ENCODE measurements at places on chromosomes 4 and X. TPM values are rescaled to one million over a fixed set of nuclear protein-coding genes. Genes with fewer than 3 reads are reported as not detected.

The PAGE5 gene
- not detected for polyA plus RNA-seq

The FGF13 gene
- 143 TPM for polyA plus RNA-seq

The REELD1 gene
- polyA plus RNA-seq = 0.27 TPM

The TCEAL7 gene
- 155 TPM for polyA plus RNA-seq

The FAT4 gene
- polyA plus RNA-seq = 14.3 TPM

GRCh38 chrX:68018248-68019203 lies 414.8 kb downstream of the OPHN1 start:
- DNase-seq = no peak
- H3K27ac ChIP-seq = no peak overlapping the region
- H3K36me3 ChIP-seq = no peaks in the 10 kb centered on the region
- H3K4me1 ChIP-seq = peaks cover 3% of the 10 kb centered on the region

- no peak overlapping the region for H3K4me3 ChIP-seq
- H3K27me3 ChIP-seq = peaks cover 8% of the 10 kb centered on the region
- DNase-seq = no peak
- H3K36me3 ChIP-seq = no peaks in the 10 kb centered on the region
- H3K4me1 ChIP-seq = no peaks in the 10 kb centered on the region
Measured at GRCh38 chrX:13250826-13251580, 68.8 kb downstream of the ATXN3L start.

DNA sequence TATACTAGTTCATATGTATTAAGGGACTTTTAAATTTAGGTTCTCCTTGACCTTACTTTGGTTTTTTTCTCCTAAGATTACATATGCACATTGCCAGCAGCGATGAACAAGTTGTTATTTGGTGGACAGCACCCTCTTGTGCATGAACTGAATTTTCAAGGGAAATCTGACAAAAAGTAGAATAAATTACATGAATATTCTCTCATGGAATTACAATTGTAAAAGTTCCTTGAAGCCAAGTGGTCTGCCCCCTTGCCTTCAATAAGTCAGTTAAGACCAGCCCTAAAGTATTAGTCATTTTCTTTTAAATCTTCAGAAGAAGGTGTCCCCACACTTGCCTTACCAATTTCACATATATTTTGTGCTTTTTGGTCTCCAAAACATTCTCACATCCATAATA lies 30.7 kb upstream of the SMARCA5 start:
- H3K36me3 ChIP-seq = no peaks in the 10 kb centered on the region
- H3K4me3 ChIP-seq = no peak overlapping the region
- no peak overlapping the region for H3K27ac ChIP-seq
- peak; percentile 32 for DNase-seq
- H3K27me3 ChIP-seq = no peaks in the 10 kb centered on the region

DNA sequence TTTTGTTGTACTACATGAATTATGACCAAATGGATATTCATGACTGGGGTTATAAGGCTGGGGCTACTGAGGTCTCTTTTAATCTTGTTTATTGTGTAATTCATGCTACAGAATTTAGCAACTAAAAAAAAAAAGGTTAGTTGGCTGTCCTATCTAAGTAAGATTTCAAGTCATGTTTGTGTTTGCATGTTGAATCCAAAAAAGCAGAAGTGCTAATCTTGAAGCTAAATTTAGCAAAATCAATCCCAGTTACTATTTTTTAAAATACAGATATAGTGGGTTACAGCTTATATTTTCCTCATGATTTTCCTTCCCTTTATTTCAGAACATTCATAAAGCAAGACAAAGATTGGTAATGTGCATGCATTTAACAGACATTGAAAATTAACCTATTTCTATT lies 19.4 kb downstream of the MTMR1 start:
- H3K4me1 ChIP-seq = peaks cover 7% of the 10 kb centered on the region
- DNase-seq = no peak
- no peak overlapping the region for H3K4me3 ChIP-seq

DNA sequence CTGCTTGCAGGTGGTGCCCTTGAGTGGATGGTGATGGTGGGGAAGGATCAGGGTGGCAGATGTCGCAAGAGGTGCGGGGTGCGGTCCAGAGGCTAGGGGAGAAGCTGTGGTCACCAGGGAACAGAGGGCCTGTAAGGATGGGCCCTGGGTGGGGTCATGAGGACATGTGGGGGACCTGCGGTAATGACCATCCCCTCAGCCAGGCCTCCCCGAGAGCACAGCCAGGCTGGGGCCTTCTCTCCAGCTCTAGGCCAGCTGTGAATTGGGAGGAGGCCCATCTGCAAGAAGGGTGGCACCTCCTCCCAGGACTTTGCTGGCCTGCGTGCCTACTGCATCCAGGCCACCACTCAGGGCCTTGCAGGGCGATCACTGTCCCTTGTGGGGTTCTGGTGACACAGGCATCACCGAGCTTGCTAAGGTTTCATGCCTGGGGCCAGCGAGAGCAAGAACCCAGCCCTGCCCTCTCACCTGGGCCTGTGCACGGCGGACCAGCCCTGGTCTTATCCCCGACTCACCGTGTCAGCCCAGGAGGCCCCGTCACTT lies 34.1 kb upstream of the MXD4 start:
- no peaks in the 10 kb centered on the region for H3K27me3 ChIP-seq
- H3K36me3 ChIP-seq = peaks cover 25% of the 10 kb centered on the region
- peaks cover 5% of the 10 kb centered on the region for H3K4me1 ChIP-seq

DNA sequence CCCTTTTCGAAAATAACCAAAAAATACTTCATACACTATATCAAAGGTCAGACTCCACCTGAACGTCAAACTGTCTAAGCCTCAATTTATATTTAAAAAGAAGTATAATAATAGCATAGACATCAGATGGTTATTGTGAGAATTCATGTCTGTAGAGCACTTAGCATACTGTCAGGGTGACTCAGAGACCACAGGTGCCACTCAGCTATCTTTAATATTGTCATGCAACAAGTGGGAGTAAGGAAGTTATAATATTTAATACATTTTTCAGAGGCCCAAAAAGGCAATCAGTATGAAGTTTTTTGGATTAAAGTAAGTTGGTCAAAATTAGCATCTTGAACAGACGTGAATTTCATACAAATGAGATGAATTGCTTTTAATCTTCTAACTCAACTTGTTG lies 93.3 kb downstream of the PHOX2B start:
- H3K27ac ChIP-seq = no peak overlapping the region
- H3K4me3 ChIP-seq = no peak overlapping the region
- no peaks in the 10 kb centered on the region for H3K27me3 ChIP-seq
- H3K36me3 ChIP-seq = peaks cover 6% of the 10 kb centered on the region
- DNase-seq = no peak

GRCh38 chr4:60128888-60129287 lies 1071.2 kb upstream of the ADGRL3 start:
- H3K27ac ChIP-seq = peak overlapping the region; percentile 3
- DNase-seq = no peak
- no peaks in the 10 kb centered on the region for H3K27me3 ChIP-seq
- no peaks in the 10 kb centered on the region for H3K36me3 ChIP-seq
- no peak overlapping the region for H3K4me3 ChIP-seq
- no peaks in the 10 kb centered on the region for H3K4me1 ChIP-seq

DNA sequence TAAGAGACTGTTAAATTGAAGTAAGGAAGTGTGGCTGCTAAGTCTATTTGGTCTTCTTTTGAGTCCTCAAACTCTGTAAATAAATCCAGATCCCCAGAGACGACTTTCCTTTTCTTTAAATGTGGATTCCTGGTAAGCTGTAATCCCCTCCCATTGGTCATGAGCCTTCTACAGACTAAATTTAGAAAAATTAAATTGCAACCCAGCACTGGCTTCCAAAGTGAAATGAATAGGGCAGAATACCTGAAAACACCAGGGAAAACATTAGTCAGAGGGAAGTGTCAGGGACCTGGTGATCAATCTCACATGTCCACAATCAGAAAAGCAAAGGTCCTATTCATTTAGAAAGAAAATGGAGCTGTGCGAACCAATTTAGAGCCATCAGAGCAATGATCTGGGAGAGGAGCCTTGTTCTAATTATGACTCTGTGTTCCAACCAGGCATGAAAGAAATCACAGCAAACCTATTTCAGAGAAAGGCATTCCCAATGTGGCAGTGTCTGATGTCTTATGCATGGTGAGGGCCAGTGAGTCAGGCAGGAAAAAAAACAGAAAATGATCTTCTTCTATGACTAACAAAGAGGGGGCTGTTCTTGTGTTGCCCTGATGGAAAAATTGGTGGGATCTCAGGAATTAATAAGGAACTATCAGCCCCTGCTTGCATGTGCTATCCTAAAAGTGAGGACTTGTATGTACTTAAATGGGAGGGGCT lies 19.8 kb upstream of the CCDC149 start:
- no peaks in the 10 kb centered on the region for H3K36me3 ChIP-seq
- H3K27ac ChIP-seq = no peak overlapping the region
- no peak overlapping the region for H3K4me3 ChIP-seq
- H3K4me1 ChIP-seq = no peaks in the 10 kb centered on the region

DNA sequence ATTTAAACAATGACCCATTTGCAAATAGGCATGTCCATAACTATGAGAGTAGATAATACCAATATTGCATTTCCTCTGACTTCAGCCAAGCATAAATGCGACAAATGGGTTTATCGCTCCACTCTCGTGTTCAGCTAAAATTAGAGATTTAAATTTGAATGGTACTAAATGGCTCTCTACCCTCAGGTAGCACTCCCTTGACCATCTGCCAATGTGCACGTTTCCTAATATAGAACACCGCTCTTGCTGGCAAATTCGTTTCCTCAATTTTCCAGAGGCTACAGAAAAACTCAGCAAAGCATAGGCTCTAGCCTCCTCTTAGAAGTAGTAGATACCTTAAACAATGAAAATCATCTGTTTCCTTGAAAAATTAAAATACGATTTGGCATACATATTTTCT lies 251.6 kb downstream of the ADGRA3 start:
- no peaks in the 10 kb centered on the region for H3K36me3 ChIP-seq
- no peaks in the 10 kb centered on the region for H3K27me3 ChIP-seq
- DNase-seq = no peak
- no peak overlapping the region for H3K4me3 ChIP-seq

- no peaks in the 10 kb centered on the region for H3K36me3 ChIP-seq
- H3K27ac ChIP-seq = no peak overlapping the region
- H3K4me3 ChIP-seq = no peak overlapping the region
- no peak for DNase-seq
- peaks cover 3% of the 10 kb centered on the region for H3K27me3 ChIP-seq
- no peaks in the 10 kb centered on the region for H3K4me1 ChIP-seq
Measured at GRCh38 chrX:136784231-136784630, 3.5 kb upstream of the ARHGEF6 start.

- H3K4me3 ChIP-seq = no peak overlapping the region
- no peak overlapping the region for H3K27ac ChIP-seq
- no peaks in the 10 kb centered on the region for H3K36me3 ChIP-seq
- no peaks in the 10 kb centered on the region for H3K4me1 ChIP-seq
Measured at GRCh38 chrX:75067931-75068330, 88.2 kb downstream of the ABCB7 start.
